T47D (cell line): ENCODE measurements at places on chromosomes 3 and 15.

GRCh38 chr3:18201315-18201714 lies 223.8 kb downstream of the SATB1 start:
- no peak for DNase-seq

DNA sequence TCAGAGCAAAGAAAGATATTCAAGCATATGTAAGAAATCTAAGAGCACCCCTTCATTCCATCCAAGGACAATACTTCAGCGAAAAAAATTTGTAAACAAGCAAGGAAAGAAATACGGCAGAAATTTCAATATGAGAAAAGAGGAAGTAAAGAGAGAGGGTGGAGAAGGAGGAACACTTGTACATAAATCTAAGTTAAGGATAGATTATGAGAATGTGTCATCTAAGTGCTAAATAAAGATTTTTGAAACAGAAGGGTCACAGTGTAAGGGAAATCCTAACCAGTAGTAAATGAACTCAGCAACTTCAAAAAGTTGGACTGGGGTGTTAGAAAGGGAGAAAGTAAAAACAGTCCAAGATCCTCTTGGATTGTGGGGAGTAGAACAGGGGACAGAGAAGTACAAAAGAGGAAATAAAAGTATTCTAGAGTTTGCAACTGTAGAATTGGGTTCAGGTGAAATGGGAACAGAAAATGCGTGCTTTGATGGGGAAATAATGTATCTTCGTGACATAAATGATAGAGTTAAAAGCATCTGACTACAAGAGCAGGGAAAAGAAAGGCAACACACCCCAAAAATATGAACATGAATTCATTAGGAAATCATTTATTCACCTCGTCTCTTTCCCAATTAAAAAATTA lies 68.5 kb upstream of the ATP13A5 start:
- DNase-seq: no peak

DNA sequence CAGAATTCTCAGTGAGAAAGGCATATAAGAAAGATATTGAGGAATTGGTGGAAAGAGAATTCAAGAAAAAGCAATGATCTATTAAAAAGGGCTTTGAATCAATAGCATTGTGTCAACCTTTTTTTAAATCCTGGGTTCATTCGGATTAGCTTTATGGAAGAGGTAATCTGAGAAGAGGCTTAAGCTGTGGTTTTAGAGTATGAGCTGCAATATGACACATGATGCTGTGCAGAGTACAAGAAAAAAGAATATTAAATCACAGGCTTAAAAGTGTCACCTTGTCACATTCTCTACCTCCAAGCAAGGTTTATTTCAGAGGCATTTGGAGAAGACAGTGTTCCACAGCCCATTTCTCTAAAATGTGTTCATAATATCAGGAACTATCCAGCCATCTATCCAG lies 128.9 kb downstream of the RTP4 start:
- no peak for DNase-seq

GRCh38 chr3:13343601-13344000 lies 76.5 kb downstream of the NUP210 start:
- DNase-seq: no peak

- no peak for DNase-seq
Observed at GRCh38 chr3:194828116-194828515, 142.4 kb downstream of the FAM43A start.

GRCh38 chr15:88874275-88874674 lies 21.1 kb downstream of the HAPLN3 start:
- DNase-seq: no peak

DNA sequence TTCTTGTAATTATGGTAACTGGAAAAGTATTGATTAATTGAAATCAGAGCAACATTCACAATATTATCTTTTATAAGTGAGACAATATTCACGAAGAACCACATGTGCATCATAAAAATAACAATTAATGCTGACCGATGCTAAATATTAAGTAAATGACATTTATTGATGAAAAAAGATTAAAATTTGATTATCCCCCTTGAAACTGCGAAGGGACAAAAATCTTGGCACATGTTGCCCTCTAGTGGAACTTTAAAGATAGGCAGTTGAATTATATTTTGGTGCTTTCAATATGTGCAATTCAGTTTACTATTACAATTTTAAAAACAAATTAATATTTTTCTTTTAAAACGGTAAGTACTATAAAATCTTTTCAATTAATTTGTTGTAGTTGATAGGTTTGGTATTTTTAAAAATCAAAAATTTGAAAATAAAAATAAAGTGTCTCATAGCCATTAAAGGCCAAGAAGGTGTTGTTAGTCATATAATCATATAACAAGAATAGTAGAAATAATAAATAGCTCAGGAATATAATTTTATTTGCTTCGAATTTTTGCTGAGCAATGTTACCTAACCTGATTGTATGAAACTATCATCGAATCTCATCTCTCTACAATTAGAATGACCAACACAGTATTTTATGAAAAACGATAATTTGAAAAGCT lies 270.2 kb downstream of the ROBO1 start:
- peak; percentile 31 for DNase-seq

DNA sequence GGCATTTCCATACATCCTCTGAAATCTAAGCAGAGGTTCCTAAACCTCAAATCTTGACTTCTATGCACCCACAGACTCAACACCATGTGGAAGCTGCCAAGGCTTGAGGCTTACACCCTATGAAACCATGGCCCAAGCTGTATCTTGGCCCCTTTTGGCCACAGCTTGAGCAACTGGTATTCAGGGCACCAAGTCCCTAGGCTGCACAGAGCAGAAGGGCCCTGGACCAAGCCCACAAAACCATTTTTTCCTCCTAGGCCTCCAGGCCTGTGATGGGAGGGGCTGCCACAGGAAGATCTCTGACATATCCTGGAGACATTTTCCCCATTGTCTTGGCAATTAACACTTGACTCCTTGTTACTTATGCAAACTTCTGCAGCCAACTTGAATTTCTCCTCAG lies 54.4 kb upstream of the IL12A start:
- DNase-seq: no peak

DNA sequence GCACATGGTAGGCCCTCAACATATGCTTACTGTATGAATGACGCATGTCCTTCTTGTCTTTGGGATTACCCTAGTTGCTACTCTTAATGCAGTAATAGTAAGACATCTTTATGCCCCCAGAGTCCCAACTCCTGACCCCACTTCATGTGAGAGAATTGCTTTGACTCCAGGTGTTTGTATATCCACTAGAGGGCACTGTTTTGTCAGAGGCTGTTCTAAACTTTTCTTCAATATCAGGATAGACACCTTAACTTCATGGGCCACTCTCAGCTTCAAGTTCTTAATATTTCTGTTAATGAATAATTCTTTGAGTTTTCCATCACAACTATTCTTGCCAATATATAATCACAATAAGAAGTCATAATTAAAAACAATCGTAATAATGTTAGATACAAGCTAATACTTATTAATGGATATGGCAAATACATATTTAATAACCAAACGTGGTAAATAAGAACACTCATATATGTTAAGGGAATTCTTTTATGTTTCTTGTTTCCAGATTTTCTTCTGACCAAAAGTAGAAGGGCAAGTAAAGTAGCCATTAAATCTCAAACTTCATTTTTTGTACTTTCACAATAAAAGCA lies 337.2 kb upstream of the DNAJC19 start:
- DNase-seq: peak; percentile 70
